ENCODE measurements at places on chromosomes 5 and 9.

DNA sequence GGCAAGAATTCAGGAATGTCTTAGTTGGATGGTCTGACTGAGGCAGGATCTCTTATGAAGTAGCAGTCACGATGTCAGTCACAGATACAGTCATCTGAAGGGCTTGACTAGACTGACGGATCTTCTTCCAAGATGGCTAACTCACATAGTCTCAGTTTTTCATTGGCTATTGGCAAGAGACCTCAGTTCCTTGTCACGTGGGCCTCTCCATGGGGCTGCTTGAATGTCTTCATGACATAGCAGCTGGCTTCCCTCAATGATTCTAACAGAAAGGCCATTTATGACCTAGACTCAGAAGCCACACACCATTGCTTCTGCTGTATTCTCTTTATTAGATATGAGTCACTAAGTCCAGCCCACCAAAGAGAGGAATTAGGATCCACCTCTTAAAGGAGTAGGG is 4.7 kb downstream of the APC start:
- no peak for DNase-seq

DNA sequence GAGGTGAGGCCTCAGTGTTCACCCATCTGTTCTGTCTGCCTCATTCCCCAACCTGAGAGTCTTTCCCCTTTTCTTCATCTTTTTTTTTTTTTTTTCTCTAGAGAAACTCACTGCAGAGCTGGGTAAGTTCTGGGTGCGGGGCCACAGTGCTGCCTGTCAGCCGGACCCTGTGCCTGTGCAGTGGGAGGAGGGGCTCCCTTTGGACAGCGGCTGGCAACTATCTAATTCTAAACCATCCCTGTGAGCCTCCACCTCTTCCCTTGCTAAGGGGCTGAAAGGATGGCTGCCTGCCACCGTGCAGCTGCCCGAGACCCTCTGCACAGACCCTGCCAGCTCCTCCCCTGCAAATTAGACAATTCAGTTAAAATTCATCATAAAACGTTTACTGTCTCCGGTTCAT is 14.1 kb downstream of the BTNL9 start:
- no peak for DNase-seq

DNA sequence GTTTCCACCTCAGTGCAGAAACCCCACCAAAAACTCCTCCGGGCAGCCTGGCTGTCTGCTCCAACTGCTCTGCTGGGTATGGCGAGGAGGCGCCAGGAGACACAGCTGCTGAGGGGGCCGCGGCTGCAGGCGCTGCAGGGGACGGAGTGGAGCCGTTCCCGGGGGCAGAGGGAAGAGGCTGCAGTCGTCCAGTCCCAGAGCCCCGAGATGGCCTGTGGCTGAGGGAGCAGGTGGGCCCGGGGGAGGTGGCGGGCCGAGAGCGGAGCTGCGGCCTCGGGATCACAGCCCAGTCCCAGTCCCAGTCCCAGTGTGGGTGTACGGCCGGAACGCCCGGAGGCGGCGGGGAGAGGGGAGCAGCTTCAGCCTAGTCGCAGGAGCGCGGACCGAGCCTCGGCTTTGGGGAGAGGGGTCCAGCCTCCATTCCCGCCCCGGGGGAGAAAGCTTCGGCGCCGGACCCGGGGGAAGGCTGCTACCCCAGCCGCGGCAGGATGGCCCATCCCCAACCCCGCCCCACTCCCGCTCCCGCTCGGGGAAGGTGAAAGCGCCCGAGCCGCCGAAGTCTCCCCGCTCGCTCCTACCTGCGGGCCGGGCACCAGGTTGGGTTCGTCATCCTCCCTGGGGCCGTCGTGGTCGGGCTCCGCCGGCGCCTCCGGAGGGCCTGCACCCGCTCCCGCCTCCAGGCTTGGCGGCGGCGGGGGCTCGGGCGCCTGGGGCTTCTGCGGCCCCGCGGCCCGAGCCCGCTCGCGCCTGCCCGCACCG is 513 bp downstream of the FAM193B start:
- no peak for DNase-seq

DNA sequence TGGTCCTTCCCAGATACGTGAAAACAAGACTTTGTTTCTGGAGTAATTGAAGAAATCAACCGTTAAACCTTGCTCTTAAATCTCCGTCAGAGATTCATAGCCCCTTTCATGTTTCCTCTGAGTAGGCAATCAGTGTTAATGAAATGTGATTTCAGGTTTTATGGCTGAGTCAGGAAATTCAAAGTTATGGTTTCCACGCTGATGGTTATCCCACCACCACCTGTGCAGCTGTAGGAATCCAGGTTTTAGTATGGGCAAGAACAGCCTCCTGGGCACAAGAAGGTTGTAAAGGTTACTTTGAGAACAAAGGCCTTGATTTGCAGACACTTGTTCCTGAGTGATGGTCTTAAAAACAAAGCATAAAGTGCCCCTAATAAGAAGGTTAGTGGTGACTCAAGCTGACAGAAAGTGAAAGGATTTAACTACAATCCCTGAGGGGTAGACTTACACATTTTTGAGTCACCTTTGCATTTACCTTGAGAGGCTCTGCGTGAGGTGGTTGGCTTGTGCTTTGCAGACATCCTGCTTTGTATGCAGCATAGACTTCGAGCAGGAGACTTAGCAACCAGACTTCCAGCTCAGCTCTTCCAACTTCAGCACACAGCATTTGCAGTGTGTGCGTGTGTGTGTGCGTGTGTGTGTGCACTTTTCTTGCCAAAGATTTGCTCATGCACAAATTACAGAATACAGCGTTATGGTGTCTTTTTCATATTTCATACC is 159.6 kb downstream of the TLE4 start:
- no peak for DNase-seq

DNA sequence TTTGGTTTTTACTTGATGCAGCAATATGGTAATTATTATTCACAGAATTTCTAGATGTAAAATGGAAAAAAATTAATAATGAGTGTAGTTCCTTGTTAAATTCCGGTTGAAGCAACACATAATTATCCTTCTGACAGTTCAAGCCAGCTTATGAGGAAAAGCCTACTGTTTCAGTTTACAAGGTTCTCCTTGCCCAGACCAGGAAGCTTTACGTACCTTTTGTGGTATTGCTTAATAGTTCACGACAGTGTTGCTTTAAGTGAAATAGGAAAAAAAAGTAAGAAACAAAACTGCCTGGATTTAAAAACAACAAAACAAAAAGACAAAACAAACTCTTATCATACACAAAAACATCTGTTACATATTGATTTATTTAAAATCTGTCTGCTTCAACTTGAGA is 547.3 kb upstream of the C9orf72 start:
- DNase-seq: no peak

DNA sequence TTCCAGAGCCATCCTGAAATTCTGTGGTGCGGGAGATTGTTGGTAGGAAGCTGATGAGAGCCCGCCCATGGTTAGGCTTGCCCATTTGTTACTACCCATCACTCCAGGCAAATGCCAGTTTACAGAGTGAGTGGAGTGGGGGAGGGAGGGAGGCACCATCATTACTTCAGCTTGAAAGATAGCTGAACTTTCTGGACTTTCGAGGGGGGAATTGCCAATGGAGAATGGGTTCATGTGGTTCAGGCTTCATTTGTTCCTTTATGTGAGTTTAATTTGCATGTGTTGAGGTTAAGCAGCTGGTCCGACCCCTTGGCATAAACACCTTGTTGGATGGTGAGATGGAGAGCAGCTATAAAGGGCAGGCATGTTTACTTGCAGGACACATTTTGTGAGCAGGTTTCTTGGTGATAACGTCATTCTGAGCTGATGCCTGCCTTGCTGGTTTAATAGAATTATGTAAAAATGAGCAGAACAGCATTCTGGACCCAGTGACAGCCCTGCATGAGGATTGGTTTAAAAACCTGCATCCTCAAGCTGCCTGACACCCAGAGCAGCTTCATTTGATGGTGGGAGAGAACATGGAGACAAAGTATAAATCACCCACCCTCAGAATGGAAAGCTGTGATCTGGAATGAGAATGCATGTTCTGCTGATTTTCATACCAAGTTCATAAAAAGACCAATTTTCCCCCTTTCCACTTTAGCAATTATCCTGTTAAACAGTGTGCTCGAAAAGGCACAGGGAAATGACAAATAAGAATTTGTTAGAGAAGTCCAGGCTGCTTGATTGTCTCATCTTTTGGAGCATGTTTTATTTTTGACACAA is 106.3 kb downstream of the TRIO start:
- no peak for DNase-seq

GRCh38 chr5:76816110-76816831 is 2.6 kb upstream of the F2RL1 start:
- no peak for DNase-seq

- no peak for DNase-seq
Observed at GRCh38 chr5:56656846-56657726, 158.3 kb upstream of the MAP3K1 start.

DNA sequence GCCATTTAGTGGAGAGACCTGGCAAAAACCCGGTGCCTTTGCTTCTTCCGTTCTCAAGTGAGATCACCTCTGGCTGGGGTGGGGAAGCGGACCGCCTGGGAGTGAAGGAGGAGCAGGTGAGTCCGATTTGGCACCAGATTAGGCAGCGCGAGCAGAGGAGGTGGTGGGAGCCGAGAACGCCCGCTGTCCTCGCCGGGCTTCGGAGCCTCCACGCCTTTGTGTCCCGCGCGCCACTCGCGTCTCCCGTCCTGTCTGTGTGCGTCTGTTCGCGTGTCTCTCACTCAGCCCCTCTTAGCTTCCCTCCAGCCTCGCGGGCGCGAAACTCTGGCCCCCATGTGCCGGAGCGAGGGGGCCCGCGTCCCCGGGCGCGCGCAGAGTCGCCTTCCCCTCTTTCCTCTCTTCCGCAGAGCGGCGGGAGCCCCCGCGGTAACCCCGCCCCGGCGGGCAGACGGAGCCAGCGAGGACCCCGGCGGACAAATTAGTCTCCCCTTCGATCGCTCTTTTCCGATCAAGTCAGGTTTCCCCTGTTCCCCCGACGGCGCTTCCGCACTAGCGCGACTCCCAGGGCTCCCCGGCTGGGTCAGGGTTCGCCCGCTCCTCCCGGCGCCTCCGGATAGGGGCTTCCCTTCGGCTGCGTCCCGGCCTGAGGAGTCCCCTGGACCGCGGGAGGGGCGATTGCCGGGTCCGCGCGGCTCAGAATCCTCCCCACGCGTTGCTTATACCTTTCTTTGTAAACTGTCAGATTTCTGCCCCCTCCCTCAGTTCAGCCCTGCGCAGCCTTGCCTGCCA is 7.1 kb downstream of the POU4F3 start:
- no peak for DNase-seq

DNA sequence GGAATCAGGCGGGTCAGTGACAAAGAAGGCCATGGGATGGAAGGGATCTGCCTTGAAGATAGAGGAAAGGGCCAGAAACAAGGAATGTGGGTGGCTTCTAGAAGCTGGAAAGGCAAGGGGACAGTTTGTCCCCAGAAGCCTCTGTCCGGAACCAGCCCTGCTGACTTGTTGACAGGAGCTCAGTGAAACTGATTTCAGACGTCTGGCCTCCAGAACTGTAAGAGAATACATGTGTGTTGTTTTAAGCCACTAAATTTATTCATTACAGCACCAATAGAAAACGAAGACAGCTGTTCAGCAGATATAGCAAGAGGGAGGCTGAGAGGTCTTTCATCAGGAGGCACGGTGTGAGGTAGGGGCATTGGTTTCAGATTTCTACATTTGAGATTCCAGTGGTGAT is 422.5 kb downstream of the KDM4C start:
- no peak for DNase-seq

DNA sequence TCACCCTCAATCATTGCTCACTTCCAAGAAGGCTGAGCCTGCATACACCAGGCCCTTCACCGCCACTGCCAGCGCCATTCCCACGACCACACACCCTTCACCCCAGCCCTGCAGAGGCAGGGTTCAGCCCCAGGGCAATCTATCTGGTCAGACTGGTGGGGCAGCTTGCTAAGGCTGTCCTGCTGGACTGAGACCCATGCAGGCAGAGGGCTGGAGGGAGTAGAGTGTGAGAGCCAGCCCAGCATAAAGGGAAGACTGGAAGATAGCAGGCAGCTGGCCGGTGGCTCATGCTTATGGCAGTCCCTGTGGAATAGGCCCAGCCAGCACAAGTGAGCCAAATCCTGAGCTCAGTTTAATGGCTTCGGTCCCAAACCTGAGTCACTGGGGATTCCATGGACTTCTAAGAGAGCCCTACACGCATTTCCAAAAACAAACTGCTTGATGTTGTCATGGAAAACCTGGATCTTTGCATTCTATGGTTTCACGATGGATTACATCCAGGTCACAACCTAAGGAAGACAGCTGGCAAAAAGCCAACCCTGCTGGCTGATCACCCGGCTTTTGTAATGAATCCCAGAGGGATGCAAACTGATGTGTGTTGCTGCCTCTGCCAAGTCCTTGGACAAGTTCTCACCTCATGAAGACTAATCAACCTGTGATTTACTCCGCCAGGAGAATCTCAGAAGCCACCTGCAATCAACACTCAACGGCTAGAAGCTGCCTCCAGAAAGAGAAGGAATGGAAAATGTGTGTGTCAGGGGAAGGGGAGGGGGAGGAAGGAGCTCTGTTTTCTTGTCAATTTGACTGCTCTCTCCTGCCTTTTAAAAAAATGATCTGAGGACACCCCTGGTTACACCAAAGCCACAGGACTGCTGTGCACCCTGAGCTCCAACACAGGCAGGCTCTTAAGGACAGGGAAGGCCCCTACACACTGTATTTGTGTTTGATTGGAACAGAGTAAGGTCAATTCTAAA is 143.6 kb downstream of the LHFPL2 start:
- DNase-seq: peak; percentile 92

- no peak for DNase-seq
Observed at GRCh38 chr5:34487956-34488355, 168.2 kb upstream of the RAI14 start.

Data from right lung (tissue), 10 donors.